Stimulated activated CD4-positive, alpha-beta T cell treated with anti-CD3 and anti-CD28 coated beads, Interleukin-15, amount 100 ng/mL, for 48 hours (primary cell): ENCODE measurements at places on chromosomes 6 and 20.

GRCh38 chr20:37529214-37529967, 1.7 kb upstream of the BLCAP start:
- DNase-seq: no peak

DNA sequence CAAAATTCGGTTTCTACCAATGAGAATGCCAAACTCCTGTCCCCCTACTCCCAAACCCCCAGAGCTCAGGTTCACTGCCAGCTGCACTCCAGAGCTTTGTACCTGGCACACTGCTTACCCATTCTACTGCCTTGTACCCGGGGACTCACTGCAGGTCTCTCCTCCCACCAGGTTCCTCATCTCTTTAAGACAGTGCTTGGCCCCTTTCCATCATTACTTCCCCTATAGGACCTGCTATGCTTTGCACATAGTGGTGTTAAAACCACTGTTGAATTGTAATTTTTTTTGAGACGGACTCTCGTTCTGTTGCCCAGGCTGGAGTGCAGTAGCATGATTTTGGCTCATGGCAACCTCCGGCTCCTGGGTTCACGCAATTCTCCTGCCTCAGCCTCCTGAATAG, 25.9 kb downstream of the LYRM4 start:
- no peak for DNase-seq

- DNase-seq: no peak
Measured at GRCh38 chr6:39339868-39340550, 17.5 kb upstream of the KCNK16 start.

- DNase-seq: no peak
Measured at GRCh38 chr20:36607586-36608387, 2.2 kb downstream of the RAB5IF start.

DNA sequence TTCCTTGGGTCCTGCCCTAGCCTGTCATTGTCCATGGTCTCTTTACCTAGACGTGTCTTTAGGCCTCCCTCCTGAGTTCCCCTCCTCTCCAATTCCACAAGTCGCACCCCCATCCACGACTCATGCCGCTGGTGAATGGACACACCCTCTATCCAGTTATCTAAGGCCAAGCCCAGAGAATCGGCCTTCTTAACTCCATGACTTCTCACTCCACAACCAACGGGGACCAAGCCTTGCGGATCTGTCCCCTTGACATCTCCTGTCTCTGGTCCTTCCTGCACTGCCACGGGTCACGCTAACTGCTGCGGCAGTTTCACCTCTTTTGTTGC, 7.0 kb upstream of the RREB1 start:
- DNase-seq: no peak

DNA sequence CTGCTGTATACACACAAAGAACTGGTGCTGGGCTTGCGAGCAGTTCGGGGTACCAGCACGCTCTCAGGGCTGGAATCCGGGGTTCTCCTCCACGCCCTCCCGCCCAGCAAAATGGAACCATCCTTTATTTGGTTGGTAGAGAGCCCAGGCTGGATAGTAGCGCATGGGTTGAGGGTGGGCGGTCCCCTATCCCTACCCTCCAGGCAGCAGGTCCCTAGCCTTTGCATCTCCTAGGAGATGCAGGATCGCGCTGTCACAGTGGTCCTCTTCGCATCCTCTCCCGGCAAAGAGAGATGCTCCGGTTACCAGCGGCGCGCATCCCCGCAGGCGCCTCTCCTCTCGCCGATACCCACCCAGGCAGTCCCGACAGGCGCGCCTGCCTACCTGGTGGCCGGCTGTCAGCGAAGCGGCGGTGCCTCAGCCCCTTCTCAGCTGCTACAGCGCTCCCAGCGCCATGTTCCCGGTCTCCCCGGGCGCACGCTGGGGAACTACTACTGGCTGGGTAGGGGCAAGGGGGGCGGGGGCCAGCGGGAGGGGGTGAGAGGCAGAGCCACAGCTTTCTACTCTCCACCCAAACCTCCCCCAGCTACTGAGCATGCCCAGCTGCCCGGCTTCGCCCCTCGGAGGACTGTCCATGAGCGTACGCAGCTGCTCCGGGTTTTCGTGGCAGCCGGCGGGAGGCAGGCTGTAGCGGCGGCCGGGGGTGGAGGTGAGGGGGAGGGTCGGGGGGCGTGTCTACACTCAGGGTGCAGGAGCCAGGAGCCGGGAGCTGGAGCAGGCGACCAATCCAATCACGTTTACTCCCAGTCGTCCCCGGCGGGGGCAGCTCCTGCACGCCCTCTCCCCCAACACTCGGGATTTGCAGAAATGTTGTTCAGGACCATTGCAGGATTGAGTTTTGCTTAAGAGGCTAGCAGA, at the start of gene PAK5:
Gene PAK5 (minus strand): TSS at position 699 of the 918 bp plus-strand sequence. CDS start 194,748 bp downstream, outside the sequence.
- no peak for DNase-seq

DNA sequence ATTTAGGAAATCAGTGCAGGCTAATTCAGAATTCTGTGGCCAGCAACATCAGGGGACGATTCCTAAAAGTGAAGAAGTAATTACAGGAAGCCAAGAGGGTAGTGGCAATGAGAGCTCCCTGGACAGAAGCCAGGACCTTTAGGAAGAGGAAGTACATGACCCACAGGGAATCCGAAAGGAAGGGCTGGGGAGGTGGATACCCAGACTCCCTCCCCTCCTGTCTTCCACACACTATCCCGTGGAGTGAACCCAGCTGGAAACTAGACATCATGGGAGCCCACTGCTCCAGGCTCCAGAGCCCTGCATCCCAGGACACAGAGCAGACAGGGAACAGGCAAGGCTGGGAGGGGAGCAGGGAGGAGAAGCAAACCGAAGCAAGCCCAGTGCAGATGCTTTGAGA, 83.0 kb downstream of the SNX5 start:
- no peak for DNase-seq
